Ascending aorta (tissue), 2 donors: ENCODE measurements at places on chromosomes 1 and 21. TPM values are rescaled to one million over a fixed set of nuclear protein-coding genes. Genes with fewer than 3 reads are reported as not detected.

DNA sequence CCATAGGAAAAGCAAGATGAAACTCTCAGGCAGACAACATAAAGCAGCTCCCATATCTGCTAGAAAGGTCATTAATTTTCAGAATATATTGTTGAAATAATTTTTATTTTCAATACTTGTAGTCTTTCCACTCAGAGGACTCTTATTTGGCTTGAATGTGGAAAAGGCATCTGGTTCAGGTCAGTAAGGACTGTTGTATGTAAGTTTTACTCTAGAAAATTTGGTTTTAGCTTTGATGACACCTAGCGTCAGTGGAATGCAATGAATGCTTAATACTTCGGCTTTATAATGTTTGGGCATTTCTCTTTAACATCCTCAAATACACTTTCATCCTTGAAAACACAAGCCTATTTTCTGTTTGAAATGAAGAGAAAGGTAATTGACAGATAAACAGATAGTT, 63.3 kb downstream of the LRRC40 start:
- DNase-seq: no peak
- H3K4me3 ChIP-seq: no peak overlapping the region
- no peaks in the 10 kb centered on the region for H3K27me3 ChIP-seq
- H3K27ac ChIP-seq: no peak overlapping the region
- no peaks in the 10 kb centered on the region for H3K36me3 ChIP-seq
- peaks cover 3% of the 10 kb centered on the region for H3K4me1 ChIP-seq

DNA sequence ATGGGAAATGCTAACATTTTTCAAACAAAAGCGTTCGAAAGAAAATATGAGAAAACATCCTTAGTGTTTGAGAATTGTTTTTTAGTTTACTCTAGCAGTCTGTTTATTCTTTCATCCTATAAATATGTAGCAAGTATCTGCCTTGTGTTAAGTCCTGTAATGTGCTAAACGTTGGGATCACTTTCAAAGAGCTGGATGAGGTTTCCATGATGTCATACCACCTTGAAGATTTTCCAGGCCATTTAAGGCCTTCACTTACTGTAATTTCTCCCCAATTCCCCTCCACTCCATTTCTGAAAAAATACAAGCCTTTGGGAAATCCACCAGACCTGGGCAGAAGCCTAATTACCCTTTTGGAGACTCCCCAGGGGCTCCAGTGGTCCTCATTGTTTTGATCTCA, 24.2 kb upstream of the CTBS start:
- no peak overlapping the region for H3K4me3 ChIP-seq
- peak overlapping the region; percentile 87 for H3K27ac ChIP-seq
- no peak for DNase-seq
- peaks cover 17% of the 10 kb centered on the region for H3K4me1 ChIP-seq
- no peaks in the 10 kb centered on the region for H3K36me3 ChIP-seq
- no peaks in the 10 kb centered on the region for H3K27me3 ChIP-seq

DNA sequence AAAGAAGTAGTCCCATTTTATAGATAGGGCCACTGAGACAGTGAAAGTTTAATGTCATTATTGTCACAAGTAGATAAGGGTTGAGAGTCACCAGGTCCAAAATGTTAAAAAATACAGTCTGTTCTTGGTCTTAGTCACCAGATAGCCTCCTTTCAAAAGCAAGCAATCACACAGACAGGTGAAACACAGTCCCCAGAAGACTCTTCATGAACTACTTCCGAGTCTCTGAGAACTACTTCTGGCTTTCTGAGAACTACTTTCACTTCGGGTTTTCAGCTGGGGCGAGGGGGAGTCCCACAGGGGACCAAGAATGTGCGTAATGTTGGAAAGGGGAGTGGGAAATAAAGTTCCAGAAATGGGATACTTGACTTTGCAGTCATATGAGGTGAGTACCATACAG, 143.2 kb downstream of the HHIPL2 start:
- no peak overlapping the region for H3K27ac ChIP-seq
- H3K4me3 ChIP-seq: no peak overlapping the region

FAM72A gene
- 0.75 TPM for total RNA-seq

DNA sequence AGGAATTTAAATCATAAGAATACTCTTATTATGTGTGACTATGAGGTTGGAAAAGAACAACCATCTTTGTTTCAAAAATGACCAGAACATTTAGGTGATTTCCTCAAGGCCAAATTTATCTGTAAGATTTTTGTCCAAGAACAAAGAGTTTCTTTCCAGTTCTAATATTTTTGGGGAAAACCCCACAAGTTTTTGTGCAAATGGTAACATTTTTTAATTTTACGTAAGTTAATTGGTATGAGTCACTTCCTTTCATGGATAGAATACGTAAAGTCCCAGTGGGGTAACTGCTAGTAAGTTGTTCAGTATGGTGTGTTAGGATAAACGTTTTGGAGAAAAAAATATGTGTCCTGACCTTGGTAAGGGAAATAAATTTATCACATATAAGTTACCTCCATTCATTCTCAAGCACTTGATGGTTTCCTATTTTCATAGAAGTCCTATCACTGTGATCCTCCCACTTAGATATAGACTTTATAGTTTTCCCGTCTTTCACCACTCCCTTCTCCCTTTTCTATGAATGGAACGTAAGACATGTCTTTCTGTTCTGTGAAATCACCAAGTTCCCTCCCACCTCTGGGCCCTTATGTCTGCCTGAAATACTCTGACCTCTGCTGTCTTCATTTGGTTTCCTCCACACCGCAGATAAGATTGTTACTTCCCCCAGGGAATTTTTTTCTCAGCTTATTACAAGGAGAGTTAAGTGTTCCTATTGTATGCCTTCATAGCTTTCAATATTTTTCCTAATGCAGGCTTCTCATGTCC, 34.9 kb upstream of the TSNAX start:
- no peak overlapping the region for H3K4me3 ChIP-seq
- H3K4me1 ChIP-seq: no peaks in the 10 kb centered on the region
- no peaks in the 10 kb centered on the region for H3K27me3 ChIP-seq
- no peak overlapping the region for H3K27ac ChIP-seq
- no peak for DNase-seq

PAPPA2 gene
- total RNA-seq: 2.9 TPM

DNA sequence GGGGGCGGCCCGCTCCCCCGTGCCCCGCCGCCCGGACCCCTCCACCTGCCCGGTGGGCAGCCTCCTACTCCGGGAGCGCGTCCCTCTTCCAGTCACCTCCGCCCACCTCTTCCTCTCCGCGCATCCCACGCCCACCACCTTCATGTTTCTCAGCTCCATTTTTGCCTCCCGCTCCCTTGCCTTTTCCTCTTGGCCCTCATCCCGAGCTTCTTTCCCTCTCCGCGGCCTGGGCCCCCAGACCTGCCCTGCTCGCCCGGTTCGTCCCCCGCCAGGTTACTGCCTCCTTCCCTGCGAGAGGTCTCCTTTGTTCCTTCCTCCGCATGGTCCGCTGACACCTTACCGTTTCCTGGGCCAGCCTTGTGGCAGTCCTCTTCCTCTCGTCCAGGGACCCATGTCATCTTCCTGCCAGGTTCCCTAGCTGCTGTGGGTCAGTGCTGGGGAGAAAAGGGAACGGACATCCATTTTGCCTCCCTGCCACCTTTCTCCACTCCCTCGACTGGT, 563 bp downstream of the QSOX1 start:
- H3K4me3 ChIP-seq: peak overlapping the region; percentile 85
- H3K4me1 ChIP-seq: peaks cover 17% of the 10 kb centered on the region
- H3K36me3 ChIP-seq: no peaks in the 10 kb centered on the region
- peak overlapping the region; percentile 82 for H3K27ac ChIP-seq

- H3K4me1 ChIP-seq: no peaks in the 10 kb centered on the region
- no peak overlapping the region for H3K27ac ChIP-seq
- no peak overlapping the region for H3K4me3 ChIP-seq
- DNase-seq: no peak
- H3K27me3 ChIP-seq: no peaks in the 10 kb centered on the region
Observed at GRCh38 chr1:209353053-209353452, 230.5 kb upstream of the CAMK1G start.

DNA sequence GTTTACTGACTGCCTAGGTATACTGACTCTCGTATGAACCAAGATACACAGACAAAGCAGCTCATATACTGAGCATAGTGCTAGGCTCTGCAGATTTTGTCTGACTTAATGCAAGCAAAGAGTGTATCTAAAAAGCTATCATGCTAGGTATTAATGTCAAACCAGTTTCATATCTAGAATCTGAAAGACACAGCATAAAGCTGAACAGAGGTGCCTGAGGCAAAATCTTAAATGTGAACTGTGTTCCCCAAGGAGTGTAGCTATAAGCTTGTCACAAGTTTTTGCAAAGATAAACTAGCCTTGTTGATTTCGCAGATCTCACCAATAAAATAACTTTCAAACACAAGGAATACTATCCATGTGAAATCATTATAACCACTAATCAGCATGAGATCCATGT, 18.1 kb downstream of the JAK1 start:
- H3K4me3 ChIP-seq: no peak overlapping the region
- H3K27ac ChIP-seq: no peak overlapping the region
- DNase-seq: no peak
- no peaks in the 10 kb centered on the region for H3K27me3 ChIP-seq
- H3K4me1 ChIP-seq: no peaks in the 10 kb centered on the region

CAPZA1 gene
- total RNA-seq: 53.5 TPM

DNA sequence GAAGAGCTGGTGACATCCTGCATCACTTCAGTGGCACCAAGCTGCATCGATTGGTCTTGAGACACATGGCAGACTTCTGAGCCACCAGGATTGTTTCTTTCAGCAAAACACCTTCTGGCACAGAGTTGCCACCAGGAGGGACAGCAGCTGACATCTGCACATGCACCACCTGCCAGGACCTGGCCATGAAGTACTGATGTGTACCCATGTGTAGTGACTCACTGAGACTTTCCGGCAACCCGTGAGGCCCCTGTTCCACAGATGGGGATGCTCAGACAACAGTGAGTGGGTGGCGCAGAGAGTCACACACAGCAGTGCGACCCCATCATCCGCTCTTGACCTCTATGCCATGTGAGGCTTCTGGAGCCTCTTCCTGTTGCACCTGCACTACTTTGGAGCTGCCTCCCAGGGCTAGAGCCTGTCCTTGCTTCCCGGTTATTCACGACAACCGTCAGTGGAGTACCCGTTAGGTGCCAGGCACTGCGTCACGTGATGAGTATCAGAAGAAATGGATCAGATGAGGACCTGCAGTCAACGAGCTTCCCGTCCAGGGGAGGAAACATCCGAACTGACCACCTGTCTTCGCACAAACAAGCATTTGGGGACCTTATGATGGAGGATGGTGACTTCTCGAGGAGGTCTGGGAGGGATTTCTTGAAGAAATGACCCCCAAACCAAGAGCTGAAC, 80.5 kb upstream of the VAMP3 start:
- H3K27me3 ChIP-seq: no peaks in the 10 kb centered on the region
- no peak for DNase-seq
- no peaks in the 10 kb centered on the region for H3K36me3 ChIP-seq
- H3K4me3 ChIP-seq: no peak overlapping the region
- no peaks in the 10 kb centered on the region for H3K4me1 ChIP-seq

DNA sequence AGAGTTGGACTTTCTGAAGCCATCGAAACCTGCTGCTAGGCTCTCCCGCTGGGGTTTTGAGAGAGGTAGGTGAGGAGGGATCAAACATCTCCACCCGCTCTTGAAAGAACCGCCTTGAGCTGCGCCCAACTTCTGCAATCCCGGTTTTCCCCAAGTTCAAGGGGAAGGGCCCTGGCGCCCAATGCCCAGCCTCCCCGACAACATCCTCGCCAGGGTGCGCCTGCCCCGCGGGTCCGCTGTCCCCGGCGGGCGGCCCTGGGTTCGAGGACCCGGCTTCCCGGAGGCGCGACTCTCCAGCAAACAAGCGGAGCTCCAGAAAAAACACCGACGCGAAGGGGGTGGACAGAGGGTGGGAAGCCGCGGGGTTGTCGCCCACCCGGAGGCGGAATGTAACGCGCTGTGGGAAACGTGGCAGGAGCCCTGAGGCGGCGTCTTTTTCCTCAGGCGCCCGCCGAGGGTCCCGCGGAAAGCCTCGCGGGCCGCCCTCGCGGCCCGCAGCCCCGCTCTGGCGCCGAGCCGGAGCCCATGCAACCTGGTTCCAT, 607 bp downstream of the BTG3 start:
- H3K4me1 ChIP-seq: peaks cover 7% of the 10 kb centered on the region
- peak; percentile 77 for DNase-seq
- no peaks in the 10 kb centered on the region for H3K36me3 ChIP-seq
- H3K27me3 ChIP-seq: no peaks in the 10 kb centered on the region
- peak overlapping the region; percentile 93 for H3K4me3 ChIP-seq
- H3K27ac ChIP-seq: peak overlapping the region; percentile 96

CD52 gene
- not detected for total RNA-seq

DNA sequence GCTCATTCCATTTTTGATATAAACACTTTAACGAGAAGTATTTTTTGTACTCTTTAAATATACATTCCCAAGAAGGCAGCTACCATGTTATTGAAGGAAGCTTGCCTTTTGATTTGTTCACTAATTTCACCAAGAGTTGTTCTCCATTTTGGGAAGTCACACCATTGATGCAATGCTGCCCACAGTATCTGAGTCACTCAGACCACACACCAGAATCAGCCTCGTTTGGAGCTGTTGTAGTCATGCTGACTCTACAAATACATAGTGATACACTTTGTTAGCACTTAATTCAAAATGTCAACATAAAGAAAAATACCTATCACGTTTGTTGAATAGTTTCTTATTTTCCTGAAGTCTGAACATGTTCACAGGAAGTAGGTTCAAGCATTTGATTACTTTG, 78.7 kb downstream of the PAPPA2 start:
- H3K27ac ChIP-seq: no peak overlapping the region
- H3K4me3 ChIP-seq: no peak overlapping the region
- H3K4me1 ChIP-seq: no peaks in the 10 kb centered on the region
- H3K27me3 ChIP-seq: no peaks in the 10 kb centered on the region

LINGO4 gene
- total RNA-seq: not detected

LRIF1 gene
- total RNA-seq: 3.5 TPM

- DNase-seq: no peak
- no peaks in the 10 kb centered on the region for H3K4me1 ChIP-seq
- H3K4me3 ChIP-seq: no peak overlapping the region
- H3K36me3 ChIP-seq: no peaks in the 10 kb centered on the region
- H3K27ac ChIP-seq: no peak overlapping the region
- no peaks in the 10 kb centered on the region for H3K27me3 ChIP-seq
Observed at GRCh38 chr1:193308438-193308837, 122.0 kb upstream of the B3GALT2 start.

GRCh38 chr21:34962586-34963222, 86.4 kb downstream of the RUNX1 start:
- H3K36me3 ChIP-seq: no peaks in the 10 kb centered on the region
- no peak overlapping the region for H3K4me3 ChIP-seq
- H3K4me1 ChIP-seq: no peaks in the 10 kb centered on the region

DNA sequence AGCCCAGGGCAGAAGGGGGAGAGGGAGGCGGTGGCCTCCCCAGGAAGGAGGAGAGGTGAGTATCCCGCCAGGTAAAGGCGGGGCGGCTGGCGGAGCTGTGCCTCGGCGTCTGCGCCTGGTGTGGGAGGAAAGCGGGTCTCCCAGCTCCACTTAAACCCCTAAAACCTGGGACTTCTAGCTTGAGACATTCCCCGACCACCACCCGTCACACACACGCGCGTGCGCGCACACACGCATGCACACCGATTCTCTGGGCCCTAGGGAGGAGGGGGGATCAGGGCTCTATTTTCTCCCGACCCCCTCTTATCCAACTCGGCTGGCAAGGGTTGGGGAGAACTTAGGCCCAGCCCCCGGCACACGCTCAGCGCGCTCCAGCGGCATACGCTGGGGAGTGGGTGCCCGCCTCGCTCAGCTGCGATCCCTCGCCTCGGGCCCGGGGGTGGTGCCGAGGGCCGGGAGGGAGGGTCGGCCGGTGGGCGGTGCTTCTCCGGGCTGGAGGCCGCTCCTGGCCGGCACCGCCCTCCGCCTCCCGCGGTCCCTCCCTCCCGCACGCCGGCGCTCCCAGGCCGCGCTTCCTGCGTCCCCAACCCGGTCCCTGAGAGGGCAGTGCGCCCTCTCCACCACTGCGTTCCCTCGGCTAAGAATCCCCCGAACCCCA, at the start of gene TMEM51:
Gene TMEM51, plus strand, starts transcription at position 564 of the 658 bp plus-strand sequence. CDS start 61,341 bp downstream, outside the sequence.
- DNase-seq: no peak
- peak within 1 kb of the TSS; percentile 82 for H3K27ac ChIP-seq
- H3K36me3 ChIP-seq: no peaks in the 10 kb centered on the region
- peaks cover 3% of the 10 kb centered on the region for H3K4me1 ChIP-seq
